CD4-positive, alpha-beta T cell treated with Interleukin-15 for 1 hour (primary cell): ENCODE measurements at places on chromosomes 3 and 15.

DNA sequence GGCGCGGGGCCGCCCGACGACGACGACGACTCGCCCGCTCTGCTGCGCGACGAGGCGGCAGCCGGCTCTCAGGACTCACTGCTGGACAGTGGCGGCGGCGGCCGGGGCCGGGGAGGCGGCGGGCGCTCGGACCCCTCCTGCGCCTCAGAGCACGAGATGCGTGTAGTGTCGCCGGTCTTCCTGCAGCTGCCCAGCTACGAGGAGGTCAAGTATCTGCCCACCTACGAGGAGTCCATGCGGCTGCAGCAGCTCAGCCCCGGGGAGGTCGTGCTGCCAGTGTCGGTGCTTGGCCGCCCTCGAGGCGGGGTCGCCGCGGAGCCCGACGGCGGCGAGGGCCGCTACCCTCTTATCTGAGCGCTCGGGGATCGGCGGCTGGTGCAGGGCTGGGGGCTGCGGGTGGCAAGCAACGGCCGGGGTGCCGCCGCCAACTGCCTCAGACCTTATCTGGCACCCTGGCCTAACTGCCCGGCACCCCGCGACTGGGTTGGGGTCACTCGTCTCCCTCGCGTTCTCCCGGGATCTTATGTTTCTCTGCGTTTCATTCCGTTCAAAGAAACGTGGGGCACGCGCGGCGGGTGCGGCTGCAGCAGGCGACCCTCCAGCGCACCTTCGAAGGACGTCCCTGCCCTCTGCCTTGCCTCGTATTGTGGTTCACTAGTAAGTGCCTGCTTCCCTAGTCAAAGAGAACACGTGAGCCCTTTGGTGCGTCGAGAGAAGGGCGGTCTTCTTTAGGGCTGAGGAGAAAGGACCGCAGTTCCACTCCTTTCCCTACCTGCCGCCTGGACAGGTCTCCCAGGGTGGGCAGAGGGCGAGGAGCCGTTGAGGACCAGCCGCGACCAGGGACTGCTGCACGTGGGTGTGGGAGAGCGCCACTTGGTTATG, 1.0 kb downstream of the C3orf80 start:
- no peak for DNase-seq

GRCh38 chr3:179179979-179180759, 32.0 kb downstream of the PIK3CA start:
- no peak for DNase-seq

GRCh38 chr3:59559721-59560435, 510.1 kb upstream of the CFAP20DC start:
- DNase-seq, result no peak

- no peak for DNase-seq
Observed at GRCh38 chr15:80934761-80935221, 54.8 kb downstream of the MESD start.

DNA sequence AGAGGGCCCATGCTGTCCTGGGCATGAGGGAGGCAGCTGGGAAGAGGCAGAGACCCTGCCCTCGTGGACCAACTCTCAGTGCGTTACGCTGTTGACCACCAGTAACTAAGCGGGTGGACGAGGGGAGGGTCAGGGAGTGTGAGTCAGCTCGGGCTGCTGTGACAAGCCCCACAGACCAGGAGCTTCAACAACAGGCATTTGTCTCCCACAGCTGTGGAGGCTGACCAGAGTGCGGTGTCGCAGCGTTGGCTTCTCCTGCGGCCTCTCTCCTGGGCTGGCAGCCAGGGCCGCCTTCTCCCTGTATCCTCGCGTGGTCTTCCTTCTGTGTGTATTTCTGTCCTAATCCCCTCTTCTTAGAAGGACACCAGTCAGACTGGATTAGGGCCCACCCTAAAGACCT, 13.0 kb downstream of the EFCC1 start:
- DNase-seq, result no peak

GRCh38 chr3:49831341-49831740, 17.6 kb upstream of the UBA7 start:
- DNase-seq, result no peak

DNA sequence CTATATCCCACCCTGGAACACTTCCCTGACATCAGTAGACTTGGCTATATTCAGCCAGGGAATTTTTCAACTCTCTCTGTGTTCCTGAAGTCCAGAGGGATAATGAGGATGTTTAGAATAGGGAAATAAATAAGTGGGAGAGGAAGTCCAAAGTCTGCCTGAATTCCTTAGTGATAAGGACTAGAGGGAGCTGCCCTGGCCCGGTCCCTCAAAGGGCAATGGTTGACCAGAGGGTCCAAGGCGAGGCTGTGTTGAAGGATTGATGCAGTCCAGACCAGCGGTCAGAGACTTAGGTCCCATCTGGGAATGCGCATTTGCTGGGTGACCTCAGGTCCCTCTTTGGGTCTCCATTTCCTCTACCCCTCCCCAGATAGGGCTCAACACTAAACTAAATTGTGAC, 7.9 kb downstream of the VIPR1 start:
- no peak for DNase-seq

- no peak for DNase-seq
Observed at GRCh38 chr3:57389271-57389670, 96.8 kb upstream of the ASB14 start.

GRCh38 chr3:126450219-126450618, 25.5 kb downstream of the ZXDC start:
- no peak for DNase-seq

DNA sequence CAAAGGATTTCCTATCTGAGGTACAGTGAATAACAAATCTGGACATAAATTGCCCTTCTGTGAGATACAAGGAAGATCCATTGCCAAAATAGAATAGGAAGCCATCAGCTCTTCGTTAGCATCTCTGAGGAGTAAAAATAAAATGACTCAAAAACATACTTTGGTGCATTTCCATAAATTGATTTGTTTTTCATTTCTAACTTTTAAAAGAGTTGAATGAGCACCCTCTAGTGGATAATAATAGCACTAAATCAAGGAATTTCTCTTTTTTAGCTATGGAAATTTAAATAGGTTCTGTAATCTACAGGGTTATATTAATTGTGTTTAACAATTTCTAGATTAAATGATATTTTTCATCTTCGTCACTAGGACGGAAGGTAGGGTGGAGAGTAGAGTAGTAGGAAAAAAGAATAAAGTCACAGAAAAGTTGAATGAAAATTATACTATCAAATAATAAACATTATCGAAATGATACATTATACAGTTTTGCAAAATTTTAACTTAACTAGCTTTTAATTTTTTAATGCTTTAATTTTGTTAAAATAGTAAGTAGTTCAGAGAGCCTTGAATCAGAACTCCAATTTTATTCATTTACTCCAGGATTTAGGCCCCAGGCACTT, 6.4 kb downstream of the NSUN3 start:
- DNase-seq, result no peak

DNA sequence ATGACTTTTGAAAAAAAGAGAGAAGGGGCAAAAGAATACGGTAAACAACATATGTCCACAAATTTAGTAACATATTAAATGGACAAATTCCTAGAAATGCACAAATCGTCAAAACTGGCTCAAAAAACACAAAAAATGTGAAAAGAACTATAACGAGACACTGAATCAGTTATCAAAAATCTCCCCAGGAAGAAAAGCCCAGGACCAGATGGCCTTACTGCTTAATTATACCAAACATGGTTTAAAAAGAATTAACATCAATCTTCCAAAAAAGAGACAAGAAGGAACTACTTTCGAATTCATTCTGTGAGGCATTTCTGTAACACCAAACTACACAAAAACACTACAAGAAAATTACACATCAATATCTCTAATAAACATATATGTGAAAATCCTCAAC, 117.4 kb downstream of the STAG1 start:
- DNase-seq, result no peak

DNA sequence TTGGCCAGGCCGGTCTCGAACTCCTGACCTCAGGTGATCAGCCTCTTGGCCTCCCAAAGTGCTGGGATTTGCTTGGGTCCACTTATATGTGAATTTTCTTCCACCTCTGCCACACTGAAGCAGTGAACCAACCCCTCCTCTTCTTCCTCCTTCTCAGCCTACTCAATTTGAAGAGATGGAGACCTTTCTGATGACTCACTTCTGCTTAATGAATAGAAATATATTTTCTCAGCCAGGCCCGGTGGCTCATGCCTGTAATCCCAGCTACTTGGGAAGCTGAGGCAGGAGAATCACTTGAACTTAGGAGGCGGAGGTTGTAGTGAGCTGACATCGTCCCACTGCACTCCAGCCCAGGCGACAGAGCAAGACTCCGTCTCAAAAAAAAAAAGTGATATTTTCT, 46.8 kb upstream of the GATM start:
- no peak for DNase-seq

GRCh38 chr3:188861842-188862744, 309.7 kb upstream of the TPRG1 start:
- no peak for DNase-seq

GRCh38 chr3:8486936-8487335, 14.7 kb upstream of the LMCD1 start:
- DNase-seq, result no peak

DNA sequence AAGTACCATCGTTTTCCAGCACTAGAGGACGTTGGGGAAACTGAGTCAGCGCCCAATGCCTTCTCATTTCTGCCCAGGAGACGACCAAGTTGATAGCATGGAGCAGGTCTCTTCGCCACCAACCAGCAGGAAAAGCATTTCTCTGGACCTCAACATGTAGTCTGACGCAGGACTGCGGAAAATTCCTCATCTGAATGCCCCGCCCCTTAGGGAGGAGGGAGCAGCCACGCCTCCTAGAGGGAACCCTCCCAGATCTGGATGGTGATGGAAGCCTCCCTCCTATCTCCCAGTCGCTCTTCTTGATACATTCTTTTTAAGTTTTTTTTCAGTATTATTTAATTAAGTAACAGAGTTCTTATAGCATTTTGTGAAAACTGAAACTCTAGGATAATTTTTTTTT, 17.4 kb upstream of the MINDY4B start:
- no peak for DNase-seq

DNA sequence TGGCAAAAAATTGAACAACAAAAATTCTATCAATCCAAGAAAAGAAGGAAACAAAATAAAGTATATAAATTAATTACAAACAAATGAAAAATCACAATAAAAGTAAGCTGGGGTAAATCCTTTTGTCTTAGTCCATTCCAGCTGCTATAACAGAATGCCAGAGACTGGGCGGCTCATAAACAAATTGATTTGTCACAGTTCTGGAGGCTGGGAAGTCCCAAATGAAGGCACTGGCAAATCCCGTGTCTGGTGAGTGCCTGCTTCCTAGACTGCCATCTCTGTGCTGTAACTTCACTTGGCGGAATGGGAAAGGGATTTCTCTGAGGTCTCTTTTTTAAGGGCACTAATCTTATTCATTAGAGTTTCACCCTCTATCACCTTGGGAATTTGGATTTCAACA, 53.6 kb upstream of the RPL35A start:
- no peak for DNase-seq

DNA sequence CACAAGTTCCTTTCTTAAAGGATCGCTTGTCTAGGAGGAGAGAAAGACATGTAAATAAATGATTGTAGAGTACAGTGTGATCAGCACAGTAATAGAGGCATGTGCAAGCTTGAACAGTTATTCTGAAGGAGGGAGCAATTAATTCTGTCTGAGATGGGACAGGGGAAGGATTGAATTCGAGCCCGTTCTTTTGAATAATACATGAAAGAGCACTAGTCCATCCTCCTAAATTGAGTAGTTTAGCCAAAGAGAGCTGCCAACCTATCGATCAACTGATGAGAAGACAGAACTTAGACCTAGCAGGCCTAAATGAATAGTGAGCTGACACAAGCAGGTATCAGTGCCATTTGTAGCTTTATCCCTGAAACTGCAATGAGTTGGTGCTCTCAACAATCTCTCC, 142.4 kb downstream of the ROBO2 start:
- no peak for DNase-seq

GRCh38 chr15:38038659-38039442, 104.4 kb downstream of the TMCO5A start:
- no peak for DNase-seq

DNA sequence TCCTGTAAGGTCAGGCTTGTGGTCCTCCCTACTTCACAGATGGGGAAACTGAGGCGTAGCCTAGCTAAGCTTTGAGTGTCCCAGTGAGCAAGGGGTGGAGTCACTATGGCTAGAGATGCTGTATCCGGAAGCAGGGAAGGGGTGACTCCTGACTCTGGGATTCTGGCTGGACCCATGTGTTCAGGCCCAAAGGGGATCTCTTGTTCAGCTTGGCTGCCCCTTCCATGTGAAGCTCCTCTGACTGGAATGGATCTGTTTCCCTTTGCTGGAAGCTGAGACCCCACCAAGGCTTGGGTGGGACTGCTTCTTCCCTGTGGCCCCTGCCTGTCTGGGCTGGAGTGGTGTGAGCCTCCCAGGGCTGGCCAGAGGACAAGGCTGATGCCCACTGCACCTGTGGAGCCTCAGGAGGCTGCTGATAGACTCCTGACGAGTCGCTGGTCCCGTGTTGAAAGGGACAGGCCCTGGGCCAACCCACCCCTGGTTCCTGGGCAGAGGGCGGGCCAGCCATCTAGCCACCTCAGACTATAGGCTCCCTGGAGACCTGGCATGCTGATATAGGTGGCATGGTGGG, 1.0 kb downstream of the MAPKAPK3 start:
- no peak for DNase-seq

DNA sequence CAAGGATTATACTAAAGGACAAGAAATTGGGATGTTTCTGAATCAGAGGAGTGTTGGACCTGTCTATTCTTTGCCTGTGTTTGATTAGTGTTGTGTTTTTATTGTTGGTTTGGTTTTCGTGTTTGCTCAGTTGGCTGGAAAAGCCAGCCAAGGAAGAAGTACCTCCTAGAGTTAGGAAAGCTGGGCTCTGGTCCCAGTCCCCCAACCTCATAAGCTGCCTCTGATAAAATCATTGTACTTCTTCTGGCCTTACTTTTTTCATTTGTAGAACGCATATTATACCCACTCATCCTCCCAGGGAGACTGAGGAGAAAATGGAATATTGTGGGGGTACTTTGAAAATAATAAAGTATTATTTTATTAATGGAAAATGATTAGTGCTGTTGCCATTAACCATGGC, 177.4 kb upstream of the TRIM42 start:
- no peak for DNase-seq

- DNase-seq, result no peak
Observed at GRCh38 chr3:54621184-54621583, 306.7 kb downstream of the LRTM1 start.

DNA sequence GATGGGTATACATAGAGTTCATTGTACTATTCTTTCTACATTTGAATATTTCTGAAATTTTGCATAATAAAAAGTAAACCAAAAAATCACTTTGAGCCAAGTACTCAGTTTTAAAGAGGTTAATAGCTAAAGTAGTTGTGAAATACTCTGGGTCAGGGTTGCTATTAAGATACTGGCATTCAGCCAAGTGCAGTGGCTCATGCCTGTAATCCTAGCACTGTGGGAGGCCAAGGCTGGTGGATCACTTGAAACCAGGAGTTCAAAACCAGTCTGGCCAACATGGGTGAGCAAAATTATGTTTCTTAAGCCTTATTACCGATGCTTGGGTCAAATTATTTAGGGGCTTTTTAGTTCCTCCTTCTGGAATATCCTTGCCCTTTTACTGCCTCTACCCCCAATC, 122.0 kb upstream of the MELTF start:
- peak; percentile 18 for DNase-seq

GRCh38 chr3:113086560-113087461, 96.0 kb downstream of the GTPBP8 start:
- no peak for DNase-seq
